ENCODE measurements at places on chromosomes 5 and 9. TPM values are rescaled to one million over a fixed set of nuclear protein-coding genes. Genes with fewer than 3 reads are reported as not detected.

MEF2C gene
- 64.6 TPM for total RNA-seq

DNA sequence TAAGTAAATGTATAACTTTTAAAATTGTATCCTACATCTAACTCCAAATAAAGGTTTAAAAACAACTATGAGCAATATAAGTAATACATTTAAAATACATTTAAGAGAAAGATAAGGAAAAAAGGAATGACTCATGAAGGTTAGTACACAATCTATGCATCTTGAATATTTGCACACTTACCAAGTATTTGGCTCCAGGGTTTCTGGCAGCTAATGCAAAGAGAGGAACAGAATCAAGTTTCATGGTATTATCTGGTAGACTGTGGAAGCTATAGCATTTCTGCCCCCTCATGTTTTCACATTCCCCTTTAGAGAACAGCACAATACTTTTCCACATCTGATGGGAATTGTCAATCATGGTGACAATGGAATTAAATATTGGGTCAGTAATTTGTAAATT is 132.1 kb downstream of the COX7C start:
- no peak for DNase-seq

DNA sequence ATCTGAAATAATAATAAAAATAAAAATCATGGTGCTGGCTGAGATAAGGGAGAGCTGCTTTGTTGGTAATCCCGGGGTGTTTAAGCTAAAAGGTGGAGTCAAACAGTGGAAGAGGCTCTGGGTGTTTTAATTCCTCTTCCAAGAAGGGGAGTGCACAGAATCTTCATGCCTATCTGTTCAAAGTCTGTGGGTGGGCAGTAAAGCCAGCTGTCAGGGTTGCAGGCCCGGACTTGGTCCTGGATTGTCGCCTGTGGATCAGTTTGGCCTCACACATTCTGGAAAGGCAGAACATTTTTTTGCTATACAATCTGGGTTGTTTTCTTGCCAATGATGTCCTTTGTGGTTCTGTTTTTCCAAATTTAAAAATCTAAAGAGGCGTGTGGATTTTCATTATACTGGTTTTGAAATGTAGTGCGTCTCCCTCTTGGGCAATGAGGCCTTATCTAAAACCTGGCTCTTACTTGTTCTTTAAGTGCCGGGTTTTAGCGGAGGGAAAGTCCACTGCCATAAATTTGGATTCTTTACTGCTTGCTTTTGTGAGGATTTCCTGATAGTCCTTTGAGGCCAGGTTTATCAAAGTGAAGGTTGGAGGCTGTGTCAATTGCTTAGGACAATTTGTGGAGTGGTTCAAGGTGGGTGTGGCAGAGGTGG is 5.8 kb downstream of the ANKDD1B start:
- DNase-seq, result no peak

- no peak for DNase-seq
These were observed 27.4 kb upstream of the F2RL1 start for GRCh38 chr5:76791461-76791860.

EPB41L4A gene
- 18.0 TPM for total RNA-seq

RUSC2 gene
- 44.5 TPM for total RNA-seq

THBS4 gene
- 464 TPM for total RNA-seq

- no peak for DNase-seq
These were observed 4.0 kb downstream of the FAM169A start for GRCh38 chr5:74862221-74862620.
